Urinary bladder (tissue), 4 donors: ENCODE measurements at places on chromosomes 3 and 15.

- no peak for DNase-seq
These were observed 68.8 kb upstream of the PRR23E start for GRCh38 chr3:127124120-127124519.

- no peak for DNase-seq
These were observed 172.6 kb upstream of the CHL1 start for GRCh38 chr3:24006-24405.

- no peak for DNase-seq
These were observed at the start of gene TMEM266 for GRCh38 chr15:76059320-76060117. Gene TMEM266, plus strand, starts transcription at chr15:76059985. Its CDS starts 74,279 bp downstream, at chr15:76134264.

DNA sequence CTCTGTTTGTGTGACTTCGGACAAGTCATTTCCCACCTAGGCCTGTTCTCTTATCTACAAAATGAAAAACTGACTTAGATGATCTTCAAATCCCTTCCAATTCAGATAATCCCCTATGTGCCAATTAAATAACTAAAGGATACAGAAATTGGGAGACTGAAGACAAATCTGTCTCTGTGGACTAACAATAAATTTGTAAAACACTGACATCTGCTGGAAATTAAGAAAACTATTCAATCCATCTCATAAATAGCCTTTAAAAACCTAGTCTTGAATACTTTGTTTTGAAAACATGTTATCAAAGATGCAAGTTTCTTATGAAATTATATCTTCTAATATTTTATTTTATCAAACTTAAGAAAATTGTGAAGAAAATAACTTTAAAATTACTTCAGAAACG lies 38.3 kb downstream of the MTHFS start:
- DNase-seq = no peak

GRCh38 chr3:46286947-46287565 lies 44.8 kb downstream of the CCR3 start:
- DNase-seq = no peak

DNA sequence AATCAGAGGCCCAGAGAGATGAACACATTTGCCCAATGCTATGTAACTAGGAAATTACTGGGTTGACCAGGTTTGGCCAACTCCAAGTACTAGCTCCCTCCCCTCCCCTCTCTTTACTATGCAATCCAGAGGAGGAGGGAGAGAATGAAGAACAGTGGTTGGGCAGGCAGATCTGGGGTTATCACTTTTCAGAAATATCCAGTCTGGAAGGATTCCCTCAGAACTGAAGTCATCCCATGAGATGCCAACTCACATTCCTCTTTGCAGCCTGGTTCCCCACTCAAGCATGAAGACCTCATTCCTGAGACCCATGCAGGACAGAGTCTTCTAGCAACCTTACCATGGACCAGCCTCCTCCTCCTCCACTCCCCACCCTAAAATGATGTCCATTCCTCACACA lies 201.1 kb downstream of the TLE3 start:
- DNase-seq = no peak

DNA sequence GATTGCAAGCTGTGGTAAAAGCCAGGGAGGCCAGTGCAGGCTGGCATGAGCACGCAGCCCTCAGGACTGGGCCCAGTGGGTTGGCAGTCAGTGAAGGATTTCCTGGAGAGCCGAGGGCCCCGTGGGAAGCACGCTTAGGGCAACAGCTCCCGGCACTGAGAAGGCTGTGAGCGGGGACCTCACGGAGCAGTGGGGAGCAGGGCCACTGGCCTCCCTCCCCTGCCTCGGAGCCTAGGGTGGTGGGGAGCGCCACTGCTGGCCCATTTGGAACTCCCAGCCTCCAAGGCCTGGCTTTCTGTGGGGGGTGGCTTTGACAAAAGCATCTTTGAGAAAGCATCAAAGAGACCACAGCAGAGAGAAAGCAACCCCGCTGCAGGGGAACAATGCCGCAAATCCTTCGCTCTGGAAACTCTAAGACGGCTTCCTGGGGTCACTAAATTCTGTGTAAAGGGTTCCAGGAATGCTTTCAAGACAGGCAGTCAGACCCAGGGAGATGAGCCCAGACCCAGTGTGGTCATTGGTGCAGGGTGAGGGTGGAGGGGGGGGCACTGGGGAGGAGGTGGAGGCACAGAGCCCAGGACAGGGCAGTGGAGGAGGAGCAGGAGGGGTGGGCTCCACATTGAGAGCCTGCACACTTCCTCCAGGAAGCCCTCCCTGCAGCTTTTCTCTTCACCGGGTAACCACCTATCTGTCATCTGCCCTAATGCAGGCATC lies 9.5 kb upstream of the APBA2 start:
- DNase-seq = no peak

DNA sequence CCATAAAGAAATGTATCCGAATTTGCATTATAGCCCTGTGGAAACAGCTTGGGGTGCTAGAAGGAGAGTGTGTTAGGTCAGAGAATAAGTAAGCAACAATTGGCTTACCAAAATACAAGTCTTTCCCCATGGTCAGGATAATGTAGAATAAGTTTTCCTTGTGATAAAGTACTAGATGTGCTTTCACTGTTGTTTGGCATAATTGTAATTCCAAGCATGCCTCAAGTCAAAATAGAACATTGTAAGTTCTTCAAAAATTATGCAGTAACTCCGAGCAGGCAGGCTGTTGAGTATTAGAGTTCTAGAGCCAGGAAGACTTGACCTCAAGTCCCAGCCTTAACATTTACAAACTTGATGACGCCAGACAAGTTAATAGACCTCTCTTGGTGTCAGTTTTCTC lies 242.0 kb downstream of the TUSC7 start:
- no peak for DNase-seq

GRCh38 chr3:82030916-82031315 lies 269.5 kb upstream of the GBE1 start:
- no peak for DNase-seq

- DNase-seq = no peak
These were observed 118.3 kb upstream of the GALNT15 start for GRCh38 chr3:16056217-16056616.

- no peak for DNase-seq
These were observed 118.0 kb downstream of the GSK3B start for GRCh38 chr3:119976214-119976613.

DNA sequence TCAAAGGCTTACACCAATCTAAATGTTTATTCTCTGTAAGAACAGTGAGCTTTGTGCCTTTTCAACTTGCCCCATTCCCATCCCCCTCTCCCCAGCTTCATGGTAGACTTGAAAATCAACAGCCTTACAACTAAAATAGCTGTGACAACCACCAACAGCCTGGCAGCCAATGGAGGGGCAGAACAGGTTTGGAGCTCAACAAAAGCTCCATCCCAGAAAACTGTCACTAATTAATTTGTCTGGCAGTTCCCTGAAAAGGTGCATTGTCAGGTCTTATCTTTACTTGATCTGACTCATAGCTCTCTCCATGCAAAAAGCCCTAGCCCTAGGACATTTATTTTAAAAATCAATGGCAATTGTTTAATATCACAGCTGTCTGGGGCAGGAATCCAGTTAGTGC lies 22.6 kb downstream of the MTHFS start:
- DNase-seq = no peak

DNA sequence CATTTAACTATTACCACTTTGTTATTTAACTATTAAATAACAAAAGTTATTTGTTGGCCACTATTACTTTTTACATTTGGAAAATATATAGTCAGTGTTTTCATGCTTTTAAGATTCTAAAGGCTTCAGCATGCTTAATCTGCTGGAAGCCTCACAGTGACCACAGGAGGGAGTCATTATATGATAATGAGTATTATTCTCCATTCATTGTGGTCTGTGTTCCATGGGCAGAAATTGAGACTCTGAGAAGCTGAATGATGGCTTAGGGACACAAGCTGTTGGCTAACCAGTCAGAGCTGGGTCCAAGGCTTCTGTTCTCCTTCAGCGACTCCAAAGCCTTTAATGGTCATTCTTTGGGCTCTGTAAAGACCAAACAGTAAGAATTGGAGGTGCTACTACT lies 64.7 kb downstream of the BFSP2 start:
- DNase-seq = no peak
